ENCODE measurements at places on chromosomes 1 and 21.
A peak's percentile ranks its signal among the peaks of the same experiment; 100 is the strongest.

- no peaks in the 10 kb centered on the region for H3K36me3 ChIP-seq
- no peak overlapping the region for H3K27ac ChIP-seq
- no peaks in the 10 kb centered on the region for H3K27me3 ChIP-seq
- peaks cover 14% of the 10 kb centered on the region for H3K4me1 ChIP-seq
- ATAC-seq = no peak
Observed at GRCh38 chr21:34612557-34612956, 2.4 kb downstream of the RCAN1 start.

DNA sequence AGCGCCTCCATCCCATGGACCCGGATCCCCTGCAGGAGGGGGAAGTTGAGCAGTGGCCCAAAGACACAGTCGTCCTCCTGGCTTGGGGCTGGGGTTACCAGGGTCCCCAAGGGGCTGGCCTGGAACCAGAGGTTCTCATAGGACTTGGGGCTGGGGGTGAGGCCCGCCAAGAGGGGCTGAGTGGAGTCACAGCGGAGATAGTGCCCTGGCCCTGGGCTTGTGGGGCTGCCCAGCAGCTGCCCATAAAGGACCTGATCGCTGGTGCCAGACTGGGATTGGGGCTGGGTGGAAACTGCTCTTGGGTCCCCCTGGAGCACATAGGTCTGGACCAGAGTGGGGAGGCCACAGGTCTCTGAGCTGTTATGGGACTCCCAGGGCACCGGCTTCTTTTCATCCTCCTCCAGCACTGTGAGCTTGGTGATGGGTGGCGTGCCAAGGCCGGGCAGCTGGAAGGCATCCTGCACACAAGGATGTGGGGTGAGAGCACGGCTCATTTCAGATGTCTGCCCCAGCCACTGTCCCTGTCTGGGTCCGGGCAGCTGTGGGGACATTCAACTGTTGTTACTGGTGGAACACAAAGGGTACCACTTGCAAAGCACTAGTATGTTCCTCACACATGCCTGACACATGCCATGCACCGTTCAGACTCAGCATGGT is 2.3 kb upstream of the MRPS15 start:
- no peak for ATAC-seq
- peaks cover 16% of the 10 kb centered on the region for H3K36me3 ChIP-seq
- no peak overlapping the region for H3K4me3 ChIP-seq
- H3K4me1 ChIP-seq = no peaks in the 10 kb centered on the region
- no peak overlapping the region for H3K27ac ChIP-seq

- H3K27me3 ChIP-seq = peaks cover 58% of the 10 kb centered on the region
- ATAC-seq = no peak
- no peaks in the 10 kb centered on the region for H3K4me1 ChIP-seq
- H3K27ac ChIP-seq = no peak within 1 kb of the TSS
Observed at GRCh38 chr1:50108497-50109059, at the start of gene ELAVL4. TSS of gene ELAVL4 (plus strand) at chr1:50108920. CDS start at chr1:50109190, 270 bp downstream.

- H3K4me3 ChIP-seq = no peak overlapping the region
- H3K4me1 ChIP-seq = peaks cover 5% of the 10 kb centered on the region
- H3K27ac ChIP-seq = no peak overlapping the region
- no peaks in the 10 kb centered on the region for H3K36me3 ChIP-seq
- H3K27me3 ChIP-seq = peaks cover 17% of the 10 kb centered on the region
Observed at GRCh38 chr1:4344065-4344732, 310.2 kb upstream of the AJAP1 start.

DNA sequence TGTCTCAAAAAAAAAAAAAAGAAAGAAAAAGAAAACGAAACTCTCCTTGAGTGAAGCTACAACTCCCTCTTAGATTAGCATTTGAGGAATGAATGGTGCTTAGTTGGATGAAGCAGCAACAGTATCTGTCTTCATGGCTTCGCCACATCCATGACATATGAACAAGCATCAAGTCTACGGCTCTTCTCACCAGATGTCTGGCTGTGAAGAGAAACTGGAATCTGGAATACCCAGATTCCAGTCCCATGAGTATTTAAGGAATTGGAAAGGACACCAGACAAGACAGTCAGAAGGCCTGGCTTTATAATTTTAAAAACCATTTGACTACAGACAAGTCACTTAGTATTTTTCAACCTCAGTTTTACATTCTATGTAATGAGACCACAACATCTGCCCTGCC is 38.0 kb upstream of the TADA1 start:
- no peak for ATAC-seq
- H3K27ac ChIP-seq = no peak overlapping the region
- H3K27me3 ChIP-seq = peaks cover 10% of the 10 kb centered on the region
- H3K4me1 ChIP-seq = no peaks in the 10 kb centered on the region
- H3K4me3 ChIP-seq = no peak overlapping the region

DNA sequence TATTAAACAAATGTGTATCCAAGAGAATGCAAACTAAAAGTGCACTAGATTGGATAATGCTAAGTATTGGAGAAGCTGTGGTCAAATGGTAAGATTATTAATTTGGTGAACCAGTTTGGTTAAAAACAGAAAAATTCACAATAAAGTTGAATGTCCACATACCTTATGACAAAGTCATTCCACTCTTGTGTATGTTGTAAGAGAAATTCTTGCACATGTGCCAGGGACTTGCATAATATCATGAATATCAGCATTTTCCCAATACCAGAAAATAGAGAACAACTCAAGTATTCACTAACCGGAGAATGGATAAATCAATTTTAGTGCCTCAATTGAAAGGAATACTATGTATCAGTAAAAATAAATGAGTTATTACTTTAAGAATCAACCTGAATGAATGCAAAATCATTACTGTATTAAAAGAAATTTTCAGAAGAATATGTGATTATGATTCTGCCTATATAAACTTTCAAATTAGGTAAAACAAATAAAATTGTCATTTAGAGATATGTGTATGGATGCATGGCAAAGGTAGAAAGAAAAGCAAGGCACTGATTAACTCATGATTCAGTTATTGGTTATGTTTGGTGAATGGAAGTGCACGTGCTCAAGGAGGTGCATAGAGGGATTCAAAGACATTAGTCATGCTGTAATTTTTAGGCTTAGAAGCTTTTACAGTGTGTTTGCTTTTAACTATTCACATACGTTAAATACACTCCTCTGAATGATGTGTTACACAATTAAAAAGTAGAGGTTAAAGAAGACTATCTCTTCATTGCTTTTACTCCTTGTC is 217.4 kb upstream of the KCNK2 start:
- ATAC-seq = no peak
- H3K27ac ChIP-seq = no peak overlapping the region
- H3K36me3 ChIP-seq = no peaks in the 10 kb centered on the region
- H3K4me3 ChIP-seq = no peak overlapping the region

GRCh38 chr1:95982711-95983110 is 738.9 kb upstream of the PTBP2 start:
- no peaks in the 10 kb centered on the region for H3K27me3 ChIP-seq
- H3K27ac ChIP-seq = no peak overlapping the region

DNA sequence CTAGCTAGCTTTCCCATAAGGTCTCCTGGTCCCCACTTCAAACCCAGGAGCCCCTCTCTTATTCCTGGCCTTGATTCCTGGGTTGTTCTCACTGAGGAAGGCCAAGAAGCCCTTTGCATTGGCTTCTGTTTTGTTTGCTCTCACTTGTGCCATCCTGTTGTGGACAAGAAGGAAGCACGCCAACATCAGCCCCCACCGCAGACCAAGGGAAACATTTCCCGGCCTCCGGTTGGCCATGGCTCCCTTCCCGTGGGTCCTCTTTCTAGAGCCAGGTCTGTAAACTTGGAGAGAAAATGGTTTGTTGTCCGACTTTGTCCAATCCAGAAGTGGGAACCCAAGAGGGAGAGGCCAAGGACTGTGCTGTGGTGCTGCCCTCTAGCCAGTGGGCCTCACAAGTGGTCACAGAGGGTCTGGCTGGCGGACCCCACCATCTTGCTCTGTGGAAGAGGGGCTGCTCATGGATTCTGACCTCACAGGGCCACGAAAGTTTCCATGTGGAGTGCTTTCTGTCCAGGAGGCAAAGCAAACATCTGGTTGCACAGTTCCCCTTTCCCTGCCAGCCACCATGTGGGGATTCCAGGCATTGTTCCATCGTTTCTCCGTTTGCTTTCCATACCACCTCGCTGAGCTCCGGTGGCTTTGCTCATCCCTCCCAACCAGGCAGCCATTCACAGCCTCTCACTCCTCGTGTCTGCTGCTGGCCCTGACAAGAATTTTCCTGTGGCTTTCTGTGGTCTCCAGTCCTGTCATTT is 18.9 kb upstream of the TENT5C start:
- no peak overlapping the region for H3K4me3 ChIP-seq
- H3K27me3 ChIP-seq = peaks cover 3% of the 10 kb centered on the region
- H3K36me3 ChIP-seq = no peaks in the 10 kb centered on the region

DNA sequence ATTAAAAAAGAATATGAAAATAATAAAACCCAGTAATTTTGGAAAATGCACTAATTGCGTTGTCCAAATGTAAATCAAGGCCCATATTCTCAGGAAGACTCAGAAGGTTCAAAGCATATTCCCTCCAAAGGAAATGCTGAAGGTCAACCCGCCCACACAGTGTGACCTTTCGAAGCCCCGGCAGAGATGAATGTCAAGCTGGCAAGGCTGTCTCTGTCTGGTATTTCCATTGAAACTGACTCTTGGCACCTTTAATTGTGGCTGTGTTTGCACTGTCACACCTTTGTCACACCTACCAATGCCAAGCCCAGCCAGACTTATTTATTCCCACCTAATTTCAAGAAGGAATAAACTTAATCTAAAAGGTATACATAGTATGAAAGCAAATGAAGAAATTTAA is 82.5 kb downstream of the NTPCR start:
- H3K27ac ChIP-seq = no peak overlapping the region
- no peaks in the 10 kb centered on the region for H3K4me1 ChIP-seq
- no peak overlapping the region for H3K4me3 ChIP-seq
- no peaks in the 10 kb centered on the region for H3K27me3 ChIP-seq
- ATAC-seq = no peak

- ATAC-seq = peak; percentile 68
- no peaks in the 10 kb centered on the region for H3K4me1 ChIP-seq
- H3K4me3 ChIP-seq = no peak overlapping the region
- no peaks in the 10 kb centered on the region for H3K36me3 ChIP-seq
- H3K27me3 ChIP-seq = no peaks in the 10 kb centered on the region
Observed at GRCh38 chr21:34545079-34545884, 33.3 kb upstream of the KCNE1 start.

DNA sequence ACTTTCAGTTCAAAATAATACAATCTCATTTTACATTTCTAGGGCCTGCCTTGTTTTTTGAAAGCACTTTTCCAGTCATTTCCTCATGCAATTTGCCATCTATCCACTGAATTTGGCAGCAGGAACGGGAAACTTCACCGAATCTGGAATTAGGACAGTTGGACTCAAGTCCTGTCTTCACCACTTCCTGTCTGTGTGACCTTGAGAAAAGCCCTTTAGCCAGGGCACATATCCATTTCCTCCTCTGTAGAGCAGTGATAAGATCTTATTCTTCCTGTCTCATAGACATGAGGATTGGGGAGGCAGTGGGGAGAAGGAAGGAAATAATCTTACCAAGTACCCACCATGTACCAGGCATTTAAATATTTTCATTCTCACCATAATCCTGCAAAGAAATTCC is 12.0 kb downstream of the VAV3 start:
- ATAC-seq = no peak
- H3K27me3 ChIP-seq = no peaks in the 10 kb centered on the region
- H3K4me3 ChIP-seq = no peak overlapping the region
- H3K27ac ChIP-seq = no peak overlapping the region
- H3K36me3 ChIP-seq = no peaks in the 10 kb centered on the region

DNA sequence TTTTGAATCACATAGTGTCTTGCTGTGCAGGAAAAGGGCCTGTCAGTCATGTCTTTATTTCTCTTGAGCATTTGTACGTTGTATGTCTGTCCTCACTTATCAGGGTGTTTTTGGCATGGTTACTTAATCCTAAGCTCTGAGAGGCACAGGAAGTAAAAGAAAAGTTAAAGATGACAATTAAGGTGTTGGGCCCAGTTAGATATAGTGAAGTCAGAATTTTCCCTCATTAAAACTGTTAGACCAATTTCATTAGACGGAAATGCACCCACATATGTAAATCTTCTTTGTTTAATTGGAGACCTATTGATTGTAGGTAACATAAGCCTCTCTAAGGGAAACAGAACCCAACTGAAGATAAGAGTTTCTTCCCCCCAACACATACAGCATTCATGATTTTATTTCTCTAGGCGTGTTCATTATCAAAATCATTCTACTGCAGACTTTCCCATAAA is 21.9 kb downstream of the NFIA start:
- no peaks in the 10 kb centered on the region for H3K27me3 ChIP-seq
- H3K27ac ChIP-seq = no peak overlapping the region
- ATAC-seq = no peak

- no peaks in the 10 kb centered on the region for H3K27me3 ChIP-seq
- ATAC-seq = no peak
- H3K36me3 ChIP-seq = no peaks in the 10 kb centered on the region
- H3K4me1 ChIP-seq = no peaks in the 10 kb centered on the region
- H3K27ac ChIP-seq = no peak overlapping the region
Observed at GRCh38 chr21:16533692-16534407, 804.1 kb downstream of the USP25 start.

DNA sequence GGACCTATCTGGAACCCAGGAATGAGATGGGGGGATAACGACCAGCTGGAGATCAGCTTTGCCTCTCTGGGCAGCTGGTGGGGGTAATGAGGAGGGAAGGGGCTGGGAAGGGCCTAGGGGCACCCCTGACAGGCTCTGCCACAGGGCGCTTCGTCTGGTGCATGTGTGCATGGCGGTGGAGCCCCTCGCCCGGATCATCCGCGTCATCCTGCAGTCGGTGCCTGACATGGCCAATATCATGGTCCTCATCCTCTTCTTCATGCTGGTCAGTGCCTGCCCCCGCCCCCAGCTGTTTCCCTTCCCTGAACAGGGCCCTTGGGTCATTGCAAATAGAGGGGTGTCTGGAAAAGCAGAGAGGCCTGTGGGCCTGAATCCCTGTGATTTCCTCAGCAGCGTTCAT is 7.4 kb downstream of the CATSPER4 start:
- no peak overlapping the region for H3K4me3 ChIP-seq
- H3K27ac ChIP-seq = no peak overlapping the region
- no peaks in the 10 kb centered on the region for H3K27me3 ChIP-seq
- ATAC-seq = no peak
- H3K36me3 ChIP-seq = no peaks in the 10 kb centered on the region

- no peak overlapping the region for H3K4me3 ChIP-seq
- peaks cover 10% of the 10 kb centered on the region for H3K4me1 ChIP-seq
- H3K36me3 ChIP-seq = no peaks in the 10 kb centered on the region
- no peak overlapping the region for H3K27ac ChIP-seq
- peaks cover 19% of the 10 kb centered on the region for H3K27me3 ChIP-seq
Observed at GRCh38 chr21:43312011-43312410, 114.9 kb downstream of the SIK1 start.

DNA sequence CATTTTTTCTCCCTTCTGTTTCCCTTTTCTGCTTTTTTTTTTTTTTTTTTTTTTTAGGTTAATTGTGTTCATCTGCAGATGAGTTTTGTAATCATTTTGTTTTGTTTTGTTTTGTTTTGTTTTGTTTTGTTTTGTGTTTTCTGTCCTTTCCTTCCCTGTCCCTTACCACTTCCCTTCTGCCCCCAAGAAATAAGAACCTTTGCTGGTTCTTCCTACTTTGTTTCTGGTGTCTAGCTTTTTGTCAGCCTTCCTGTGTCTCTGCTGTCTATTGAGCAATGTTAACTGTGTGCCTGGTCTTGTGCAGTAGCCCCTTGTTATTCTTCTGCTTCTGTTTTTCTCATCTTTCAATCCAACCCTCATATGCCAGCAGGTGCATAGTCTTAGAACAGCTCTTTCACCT is 46.0 kb downstream of the MPZL1 start:
- no peak for ATAC-seq
- no peaks in the 10 kb centered on the region for H3K4me1 ChIP-seq
- H3K4me3 ChIP-seq = no peak overlapping the region
- peaks cover 39% of the 10 kb centered on the region for H3K36me3 ChIP-seq

All from activated T-helper 17 cell treated with anti-CD3 and anti-CD28 coated beads, Interleukin-2, amount 50 U/mL, for 72 hours (primary cell).